ENCODE measurements at places on chromosomes 7 and 10.
A peak's percentile ranks its signal among the peaks of the same experiment; 100 is the strongest.

DNA sequence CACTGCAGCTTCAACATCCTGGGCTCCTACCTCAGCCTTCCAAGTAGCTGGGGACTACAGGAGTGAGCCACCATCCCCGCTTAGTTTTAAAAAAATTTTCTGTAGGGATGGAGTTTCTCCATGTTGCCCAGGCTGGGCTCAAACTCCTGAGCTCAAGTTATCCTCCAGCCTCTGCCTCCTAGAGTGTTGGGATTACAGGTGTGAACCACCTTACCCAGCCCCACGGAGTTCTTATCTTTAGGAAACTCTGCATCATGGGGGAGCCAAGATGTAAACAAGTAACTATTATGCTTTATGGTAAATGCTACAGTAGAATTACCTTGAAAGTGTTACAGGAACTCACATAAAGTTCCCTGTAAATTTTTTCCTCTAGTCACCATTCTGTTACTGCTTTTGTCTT, 65.3 kb downstream of the PHTF2 start:
- DNase-seq: no peak

DNA sequence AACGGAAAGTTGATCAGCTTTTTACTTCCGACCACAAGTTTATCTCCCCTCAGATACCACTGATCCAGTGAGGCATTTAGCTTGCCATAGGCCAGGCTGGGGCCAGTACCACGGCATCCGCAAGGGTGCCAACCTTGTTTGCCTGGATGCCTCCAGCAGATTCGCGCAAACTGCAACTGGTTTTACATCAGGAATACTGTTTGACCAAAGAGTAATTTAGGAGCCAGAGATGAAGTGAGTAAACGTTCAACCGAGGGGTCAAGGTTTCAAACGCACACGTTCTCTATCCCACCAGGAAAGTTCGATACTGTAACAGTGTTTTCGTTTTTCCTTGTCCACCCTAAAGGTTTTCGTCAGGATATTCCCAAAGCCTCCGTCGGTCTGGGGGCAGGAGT, 266 bp upstream of the MDFIC start:
- DNase-seq: no peak

DNA sequence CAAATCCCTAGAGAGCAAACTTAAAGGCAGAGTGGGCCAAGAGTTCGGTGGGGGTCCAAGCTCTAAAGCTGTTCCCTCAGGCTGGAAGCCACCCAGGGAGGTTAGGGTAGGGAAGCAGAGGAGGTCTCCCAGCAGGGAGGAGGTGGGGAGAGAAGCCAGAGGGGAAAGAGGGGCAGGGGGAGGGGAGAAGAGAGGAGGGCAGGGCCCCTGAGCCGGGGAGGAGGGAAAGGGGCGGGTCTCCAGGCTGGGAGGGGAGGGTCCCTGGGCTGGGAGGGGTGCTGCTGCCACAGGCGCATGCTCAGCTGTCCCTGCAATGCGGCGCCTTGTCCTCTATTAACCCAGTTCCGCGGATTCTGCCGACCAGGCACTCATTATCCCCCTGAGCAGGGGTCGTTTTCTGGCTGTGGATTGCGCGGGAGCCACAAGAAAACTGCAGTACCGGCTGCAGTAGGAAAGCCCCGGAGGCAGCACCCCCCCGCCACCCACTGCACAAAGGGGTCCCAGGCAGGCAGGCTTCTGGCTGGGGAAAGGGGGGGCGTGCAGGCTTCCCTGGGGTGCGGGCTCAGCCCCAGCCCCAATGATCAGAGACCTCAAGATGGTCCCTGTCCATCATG, 49.3 kb downstream of the CAMK2B start:
- no peak for DNase-seq

GRCh38 chr10:132136689-132137088, 50.1 kb upstream of the DPYSL4 start:
- DNase-seq: no peak

GRCh38 chr7:79876848-79877252, 257.8 kb upstream of the GNAI1 start:
- no peak for DNase-seq

GRCh38 chr7:20114468-20114867, 102.7 kb downstream of the MACC1 start:
- DNase-seq: no peak

GRCh38 chr7:66246554-66247171, 41.5 kb downstream of the TPST1 start:
- DNase-seq: no peak

DNA sequence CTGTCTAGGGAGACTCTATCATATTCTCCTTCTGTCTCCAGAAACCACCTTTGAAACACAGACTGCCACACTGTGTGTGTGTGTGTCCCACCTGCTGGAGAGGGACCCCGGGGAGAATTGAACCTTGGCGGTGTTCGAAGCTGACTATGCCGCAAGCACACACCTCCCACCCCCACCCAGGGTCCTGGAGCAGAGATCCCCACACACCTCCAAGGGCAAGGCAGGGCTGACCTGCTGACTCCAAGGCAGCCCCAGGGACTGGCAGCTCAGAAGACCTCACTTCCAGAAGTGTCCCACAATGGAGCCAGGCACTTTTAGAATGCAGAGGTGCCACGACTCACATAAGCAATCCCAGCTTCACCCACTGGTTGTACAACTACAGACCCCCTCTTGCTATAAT, 13.1 kb downstream of the DRGX start:
- DNase-seq: no peak

GRCh38 chr10:60823324-60823723, 45.0 kb downstream of the CDK1 start:
- DNase-seq: no peak

DNA sequence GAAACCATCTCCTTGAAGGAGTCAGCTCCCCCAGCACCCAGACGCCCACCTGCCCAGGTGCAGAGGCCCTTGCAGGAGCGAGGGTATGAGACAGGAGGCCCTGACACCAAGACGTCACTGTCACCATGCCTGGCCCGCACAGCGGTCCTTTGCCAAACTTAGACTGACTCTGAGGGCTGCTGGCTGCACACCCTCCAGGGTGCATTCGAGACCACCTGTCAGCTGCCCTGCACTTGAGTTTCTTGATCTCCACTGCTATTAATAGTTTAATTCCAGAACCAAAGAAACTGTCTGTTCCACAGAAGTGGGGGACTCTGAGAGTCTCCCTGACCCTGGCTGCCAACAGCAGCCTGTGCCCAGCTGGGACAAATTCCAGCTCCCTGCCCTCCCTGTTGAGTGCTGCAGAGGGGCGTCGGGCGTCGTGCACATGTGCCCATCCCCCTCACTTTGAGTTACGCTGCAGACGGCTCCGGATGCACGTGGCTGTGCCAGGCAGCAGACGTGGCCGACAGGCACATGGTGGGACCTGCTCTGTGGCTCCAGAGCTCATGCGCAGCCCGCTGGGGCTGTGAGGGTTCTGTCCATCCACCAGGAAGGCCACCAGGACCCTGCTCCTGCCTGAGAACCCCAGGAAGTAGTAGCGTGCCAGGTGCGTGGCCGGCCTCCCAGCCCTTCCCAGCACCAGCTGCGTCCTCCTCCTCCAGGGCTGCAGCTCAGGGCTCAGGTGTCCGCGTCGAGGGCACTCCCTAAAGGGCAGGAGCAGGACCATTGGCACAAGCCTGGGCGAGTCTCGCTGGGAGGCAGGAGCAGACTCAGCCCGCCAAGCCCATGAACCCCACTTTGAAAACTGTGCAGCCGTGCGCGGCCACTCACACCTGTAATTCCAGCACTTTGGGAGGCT, 24.8 kb downstream of the ELFN1 start:
- peak; percentile 4 for DNase-seq

- no peak for DNase-seq
These were observed 35.9 kb downstream of the ZRANB1 start for GRCh38 chr10:124977648-124978375.

DNA sequence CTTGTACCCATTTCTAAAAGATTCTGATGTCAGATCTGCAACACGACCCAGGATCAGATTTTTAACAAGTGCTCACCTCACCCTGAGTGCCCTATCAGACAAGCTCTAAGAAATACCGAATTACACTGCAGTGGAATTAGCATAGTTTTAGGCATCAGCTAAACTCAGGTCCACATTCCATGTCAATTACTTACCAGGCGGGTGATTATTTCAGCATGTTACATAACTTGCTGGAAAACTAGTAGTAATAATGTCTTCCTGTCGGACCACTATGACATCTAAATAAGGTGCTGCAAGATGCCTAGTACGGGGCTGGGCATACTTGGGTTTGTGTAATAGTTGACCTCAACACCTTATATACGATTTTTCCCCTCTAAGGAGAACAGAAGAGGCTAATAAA, 21.0 kb downstream of the TRIL start:
- no peak for DNase-seq

- DNase-seq: no peak
These were observed 44.5 kb upstream of the COMTD1 start for GRCh38 chr10:75280236-75280635.

DNA sequence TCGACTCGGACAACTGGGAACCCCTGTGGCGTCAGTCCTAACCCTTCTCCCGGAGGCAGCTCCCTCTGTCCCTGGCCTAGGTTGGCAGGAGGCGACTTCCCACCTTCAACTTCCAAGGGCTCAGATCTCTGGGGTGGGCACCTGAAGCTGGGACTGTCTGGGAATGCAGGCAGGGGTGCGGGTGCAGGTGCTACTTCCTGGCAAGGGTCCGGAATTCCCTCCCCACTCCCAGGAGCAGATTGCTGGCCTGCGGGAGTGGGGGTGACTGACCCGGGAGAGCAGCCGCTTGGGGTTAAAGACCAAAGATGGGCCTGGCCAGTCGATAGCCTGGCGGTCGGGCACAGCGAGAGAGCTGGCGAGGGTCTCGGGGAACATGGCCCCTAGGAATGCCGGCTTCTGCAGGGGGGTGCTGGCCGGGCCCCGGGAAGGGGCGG, 387 bp downstream of the EPHA1 start:
- DNase-seq: no peak

GRCh38 chr7:68009716-68010115, 1013.1 kb downstream of the TYW1 start:
- DNase-seq: no peak

GRCh38 chr10:61901829-61902444, 438 bp downstream of the ARID5B start:
- no peak for DNase-seq

DNA sequence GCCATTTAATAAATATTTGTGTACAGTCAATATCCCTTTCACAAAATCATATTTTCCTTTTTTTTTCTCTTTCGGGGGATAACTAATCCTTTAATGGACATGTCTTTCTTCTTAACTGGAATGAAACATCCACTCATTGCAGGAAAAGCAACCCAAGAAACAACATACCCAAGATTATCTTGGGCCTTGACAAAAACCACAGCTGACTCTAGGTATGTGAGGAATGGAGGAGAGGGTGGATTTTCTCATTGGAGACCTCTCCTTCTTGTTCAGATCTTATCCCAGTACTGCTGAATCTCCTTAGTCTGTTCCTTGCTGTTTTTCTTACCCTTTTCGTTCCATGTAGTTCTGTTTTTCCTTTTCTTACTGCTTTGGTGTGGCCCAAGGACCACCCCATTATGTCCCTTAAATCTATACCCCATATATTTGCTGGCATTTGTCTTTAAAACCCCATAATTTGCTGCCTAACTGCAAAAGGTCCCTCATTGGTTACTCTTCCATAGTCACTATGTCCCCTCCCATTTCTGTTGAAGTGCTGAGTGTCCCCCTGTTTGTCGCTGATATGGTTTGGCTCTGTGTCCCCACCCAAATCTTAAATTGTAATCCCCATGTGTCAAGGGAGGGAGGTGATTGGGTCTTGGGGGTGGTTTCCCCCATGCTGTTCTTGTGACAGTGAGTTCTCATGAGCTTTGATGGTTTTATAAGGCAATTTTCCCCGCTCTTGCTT, 6.8 kb upstream of the CDK6 start:
- DNase-seq: no peak

- DNase-seq: no peak
These were observed 201.2 kb downstream of the CCDC3 start for GRCh38 chr10:12800302-12800701.

- no peak for DNase-seq
These were observed 468.8 kb upstream of the MGMT start for GRCh38 chr10:128998101-128998805.

DNA sequence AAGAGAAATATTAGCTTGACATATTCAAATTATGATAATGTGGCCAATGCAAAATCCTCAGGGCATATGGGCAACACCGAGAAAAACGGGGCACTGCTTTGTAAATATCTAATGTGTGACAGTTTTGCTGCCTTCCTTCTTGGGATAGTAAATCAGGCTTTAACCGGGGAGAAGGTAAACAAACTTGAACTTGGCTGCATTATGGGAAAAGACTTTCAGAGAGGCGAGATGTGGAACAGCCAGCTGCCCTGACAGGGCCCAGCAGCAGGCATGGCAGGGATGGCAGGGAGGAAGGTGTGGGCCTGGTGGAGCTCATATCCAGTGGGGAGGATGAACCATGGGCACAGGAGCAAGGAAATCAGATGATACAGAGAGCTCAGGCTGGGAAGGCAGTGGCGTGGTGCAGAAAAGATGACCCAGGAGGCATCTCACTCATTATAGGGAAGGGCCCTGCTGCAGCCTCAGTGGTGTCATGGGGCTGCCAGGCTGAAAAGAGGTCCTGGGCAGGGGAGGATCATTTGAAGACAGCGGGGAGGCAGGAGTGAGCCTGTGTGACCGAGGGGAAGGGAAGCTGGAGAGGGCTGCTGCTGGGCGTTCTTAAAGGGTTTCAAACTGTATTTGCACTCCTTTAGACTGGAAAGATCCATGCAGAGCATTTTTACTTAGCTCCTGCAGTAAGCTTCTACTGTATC, 26.7 kb downstream of the CXCL12 start:
- no peak for DNase-seq

- DNase-seq: no peak
These were observed 84.0 kb downstream of the SORBS1 start for GRCh38 chr10:95477175-95477520.

GRCh38 chr7:33101906-33102305, 7.3 kb downstream of the RP9 start:
- no peak for DNase-seq

DNA sequence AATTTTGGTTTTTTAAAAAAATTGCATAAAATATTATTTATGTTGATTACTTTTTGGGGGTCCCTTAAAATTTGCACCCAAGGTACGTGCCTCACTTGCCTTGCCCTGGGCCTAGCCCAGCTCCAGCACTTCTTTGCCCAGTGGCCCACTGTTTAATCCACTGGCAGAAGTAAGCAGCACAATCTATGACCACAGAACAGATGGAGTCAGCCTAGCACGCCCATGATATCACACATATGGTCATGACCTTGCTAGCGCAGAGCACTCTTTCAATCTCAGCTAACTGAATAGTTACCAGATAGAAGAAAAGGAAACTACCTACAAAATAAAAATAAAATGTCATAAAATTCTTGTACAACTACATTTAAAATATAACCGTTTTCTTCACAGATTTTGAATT, 5.6 kb downstream of the OGA start:
- DNase-seq: no peak

Measured in stimulated activated naive CD8-positive, alpha-beta T cell treated with anti-CD3 and anti-CD28 coated beads, Interleukin-15, amount 100 ng/mL, for 72 hours (primary cell).